Left cardiac atrium (tissue), 4 donors: ENCODE measurements at places on chromosomes 5 and 9. TPM values are rescaled to one million over a fixed set of nuclear protein-coding genes. Genes with fewer than 3 reads are reported as not detected.

GRCh38 chr5:134446938-134447337, 35.3 kb upstream of the CDKN2AIPNL start:
- DNase-seq: no peak

DNA sequence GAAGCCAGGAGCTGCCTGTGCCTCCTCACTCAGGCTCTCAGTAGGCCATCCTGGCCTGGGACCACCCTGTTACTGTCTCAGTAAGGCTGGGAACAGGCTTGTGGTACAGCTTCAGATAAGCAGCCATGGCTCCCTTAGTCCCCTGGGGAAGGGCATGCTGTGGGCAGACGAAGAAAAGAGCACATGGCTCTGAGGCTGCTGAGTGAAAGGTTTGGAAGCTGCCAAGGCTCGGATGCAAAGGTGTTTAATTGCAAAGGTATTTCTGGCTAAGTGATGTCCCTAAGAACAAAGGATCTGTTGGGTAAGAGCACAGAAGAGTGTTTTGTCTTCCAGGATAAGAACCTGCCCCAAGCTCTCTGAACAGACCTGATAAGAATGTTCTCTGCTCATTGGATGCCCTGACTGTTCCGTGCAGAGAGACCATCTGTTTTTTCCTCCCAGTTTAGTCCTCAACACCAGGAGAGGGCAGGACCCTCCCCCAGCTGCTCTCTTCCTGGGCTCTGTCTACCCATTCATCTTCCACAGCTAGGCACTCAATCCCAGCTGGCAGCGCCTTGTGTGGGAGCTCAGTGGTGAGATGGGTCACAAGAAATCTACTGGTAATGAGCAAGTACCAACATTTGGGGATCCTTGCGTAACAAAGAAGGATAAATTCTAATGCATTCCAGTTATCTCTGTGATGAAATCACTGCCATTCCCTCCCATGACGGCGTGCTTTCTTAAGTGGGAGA, 17.7 kb downstream of the ANGPTL2 start:
- DNase-seq: no peak

DNA sequence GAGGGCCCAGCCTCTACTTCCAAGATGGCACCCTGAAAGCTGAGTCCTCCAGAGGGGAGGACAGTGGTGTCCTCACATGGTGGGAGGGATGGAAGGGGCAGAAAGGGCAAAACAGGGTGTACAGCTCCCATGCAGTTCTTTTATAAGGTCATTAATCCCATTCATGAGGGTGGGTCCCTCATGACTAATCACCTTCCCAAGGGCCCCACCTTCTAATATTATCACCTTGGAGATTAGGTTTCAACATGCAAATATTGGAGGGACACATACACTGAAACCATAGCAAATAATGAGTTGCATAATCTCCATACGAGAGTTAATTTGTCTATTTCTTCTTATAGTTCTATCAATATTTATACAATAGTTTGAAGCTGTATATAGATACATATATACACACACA, 5.8 kb upstream of the ZBTB43 start:
- no peak for DNase-seq

DNA sequence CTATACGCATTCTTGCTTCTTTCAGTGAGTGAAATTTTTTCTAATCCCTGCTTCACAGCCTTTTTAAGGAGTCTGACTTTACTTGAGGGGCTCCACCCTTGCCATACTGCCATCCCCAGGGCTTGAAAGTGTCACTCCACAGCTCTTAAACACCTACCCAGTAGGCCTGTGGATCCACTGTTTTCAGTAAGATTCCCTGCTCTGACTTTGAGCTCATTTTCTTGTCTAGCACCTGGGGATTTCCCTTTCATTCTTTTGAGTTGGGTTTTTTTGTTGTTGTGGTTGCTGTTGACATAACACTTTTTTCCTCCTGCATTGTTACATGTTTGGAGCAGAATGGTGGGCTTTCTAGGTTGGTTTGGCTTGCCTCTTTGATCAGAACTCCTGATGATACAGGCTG, 23.6 kb downstream of the SREK1IP1 start:
- DNase-seq: no peak

The IFNA2 gene
- not detected for total RNA-seq

The TMEM174 gene
- total RNA-seq: not detected

- DNase-seq: no peak
Measured at GRCh38 chr5:44048276-44048984, 340.8 kb downstream of the FGF10 start.

DNA sequence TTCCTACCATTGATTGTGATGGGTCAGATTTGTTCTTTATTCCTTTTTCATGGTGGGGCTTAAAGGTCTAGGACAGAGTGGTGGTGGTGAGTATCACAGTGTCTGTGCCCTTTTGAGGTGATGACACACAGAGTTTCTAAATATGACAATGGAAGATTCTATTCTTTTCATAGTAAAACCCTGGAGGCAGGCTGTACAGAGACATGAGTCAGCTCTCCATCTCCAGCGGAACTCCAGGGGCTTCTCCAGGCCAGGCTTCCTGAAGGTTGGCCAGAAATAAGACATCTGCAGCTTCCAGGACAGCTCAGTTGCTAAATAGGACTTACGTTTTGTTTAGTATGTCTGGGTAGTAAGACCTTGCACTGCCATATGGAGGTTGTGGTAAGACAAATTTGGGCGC, 229.5 kb downstream of the CD180 start:
- DNase-seq: no peak
